Thymus (tissue), 14 donors: ENCODE measurements at places on chromosomes 7 and 10.

GRCh38 chr10:86364491-86365345, 1.9 kb downstream of the GRID1 start:
- no peak for DNase-seq

DNA sequence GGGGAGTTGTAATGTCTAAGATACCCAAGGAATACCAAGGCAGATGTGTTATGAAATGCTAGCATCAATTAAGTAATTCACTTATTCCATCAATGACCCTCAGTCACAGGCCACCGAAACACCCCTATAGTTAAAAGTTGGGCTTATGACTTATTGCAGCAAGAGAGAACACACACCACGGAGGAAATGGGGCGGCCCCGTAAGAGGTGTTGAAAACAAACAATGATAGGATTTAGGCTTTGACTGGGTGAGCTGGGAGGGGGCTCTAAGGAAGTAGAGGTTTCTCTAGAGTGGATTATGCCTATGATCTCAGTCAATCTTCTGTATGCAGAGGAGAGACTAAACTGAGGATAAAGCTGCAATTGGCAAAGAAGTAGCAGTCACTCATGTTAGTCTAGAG, 45.4 kb upstream of the PRKCQ start:
- no peak for DNase-seq

- DNase-seq, result no peak
These were observed 56.5 kb downstream of the ENO4 start for GRCh38 chr10:116905845-116906210.

GRCh38 chr10:5951167-5951711, 26.1 kb downstream of the IL15RA start:
- DNase-seq, result no peak

DNA sequence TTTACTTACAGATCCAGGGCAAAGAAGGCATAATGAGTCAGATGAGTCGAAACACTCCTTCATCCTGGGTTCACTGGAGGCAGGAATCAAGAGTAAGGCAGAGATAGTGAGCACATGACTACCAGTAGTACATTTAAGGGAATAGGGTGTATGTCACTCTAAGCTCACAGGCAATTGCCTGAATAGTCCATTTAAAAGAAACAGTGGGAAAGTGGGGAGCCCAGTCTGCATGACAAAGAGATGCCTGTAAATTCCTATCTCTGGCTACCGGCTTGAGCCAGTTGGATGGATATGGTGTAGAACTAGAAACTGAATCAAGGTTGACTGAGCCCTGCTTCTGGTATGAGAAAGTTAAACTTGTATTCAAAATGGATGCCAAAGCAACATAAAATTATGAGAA, 861.5 kb upstream of the ZWINT start:
- no peak for DNase-seq

GRCh38 chr10:133126431-133127290, 33.4 kb upstream of the KNDC1 start:
- no peak for DNase-seq

- DNase-seq, result no peak
These were observed 30.1 kb downstream of the BTAF1 start for GRCh38 chr10:91953600-91954160.

DNA sequence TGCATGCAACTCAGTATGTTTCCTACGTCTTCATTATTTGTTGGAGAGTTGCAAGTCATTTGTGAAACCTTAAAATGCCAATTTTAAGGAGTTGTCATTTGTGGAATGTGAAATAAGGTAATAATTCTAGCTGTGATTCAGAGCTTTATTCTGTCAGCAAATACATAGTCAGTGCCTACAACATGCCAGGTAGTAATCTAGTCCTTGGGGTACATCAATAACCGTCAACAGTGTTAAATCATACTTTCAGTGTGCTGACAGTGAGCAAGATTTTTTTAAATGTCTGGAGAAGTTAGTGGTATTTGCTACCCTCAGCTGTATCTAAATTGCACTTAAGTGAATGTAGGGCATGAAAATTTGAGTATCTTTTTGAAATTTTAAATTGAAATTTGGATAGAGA, 36.7 kb downstream of the MPLKIP start:
- DNase-seq, result no peak

DNA sequence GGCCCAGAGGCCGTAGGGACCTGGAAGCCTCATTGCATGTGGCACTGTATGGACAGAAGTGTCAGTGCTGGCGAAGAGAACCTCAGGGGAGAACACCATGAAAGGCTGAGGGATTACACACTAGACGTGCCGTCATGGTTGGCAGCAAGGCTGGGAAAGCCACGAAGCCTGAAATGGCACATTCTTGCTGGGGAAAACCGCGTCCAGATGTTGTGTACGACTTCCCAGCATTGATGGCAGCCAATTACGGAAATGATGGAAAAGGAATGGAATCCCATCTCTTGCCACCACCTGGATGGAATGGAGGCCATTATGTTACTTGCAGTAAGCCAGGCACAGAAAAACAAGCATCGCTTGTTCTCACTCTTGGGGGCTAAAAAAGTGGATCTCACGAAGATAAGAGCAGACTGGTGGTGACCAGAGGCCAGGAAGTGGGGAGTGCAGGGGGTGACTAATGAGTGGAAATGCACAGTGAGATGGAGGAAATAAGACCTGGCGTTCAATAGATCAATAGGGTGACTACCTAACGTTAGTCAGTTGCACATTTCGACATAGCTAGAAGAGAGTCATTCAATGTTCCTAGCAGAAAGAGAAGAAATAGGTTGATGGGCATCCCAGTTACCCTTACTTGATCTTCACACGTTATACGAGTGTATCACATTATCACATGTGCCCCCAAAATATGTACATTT, 14.6 kb upstream of the PWWP2B start:
- no peak for DNase-seq

GRCh38 chr7:108099713-108100112, 30.4 kb downstream of the LAMB4 start:
- no peak for DNase-seq

GRCh38 chr10:46291817-46292572, 5.2 kb downstream of the ANTXRL start:
- DNase-seq, result no peak

GRCh38 chr7:106190589-106191330, 78.6 kb upstream of the SYPL1 start:
- DNase-seq, result no peak
